ENCODE measurements at places on chromosomes 2 and 18.
A peak's percentile ranks its signal among the peaks of the same experiment; 100 is the strongest.

- DNase-seq: no peak
Observed at GRCh38 chr18:51361130-51361860, 163.8 kb upstream of the MEX3C start.

DNA sequence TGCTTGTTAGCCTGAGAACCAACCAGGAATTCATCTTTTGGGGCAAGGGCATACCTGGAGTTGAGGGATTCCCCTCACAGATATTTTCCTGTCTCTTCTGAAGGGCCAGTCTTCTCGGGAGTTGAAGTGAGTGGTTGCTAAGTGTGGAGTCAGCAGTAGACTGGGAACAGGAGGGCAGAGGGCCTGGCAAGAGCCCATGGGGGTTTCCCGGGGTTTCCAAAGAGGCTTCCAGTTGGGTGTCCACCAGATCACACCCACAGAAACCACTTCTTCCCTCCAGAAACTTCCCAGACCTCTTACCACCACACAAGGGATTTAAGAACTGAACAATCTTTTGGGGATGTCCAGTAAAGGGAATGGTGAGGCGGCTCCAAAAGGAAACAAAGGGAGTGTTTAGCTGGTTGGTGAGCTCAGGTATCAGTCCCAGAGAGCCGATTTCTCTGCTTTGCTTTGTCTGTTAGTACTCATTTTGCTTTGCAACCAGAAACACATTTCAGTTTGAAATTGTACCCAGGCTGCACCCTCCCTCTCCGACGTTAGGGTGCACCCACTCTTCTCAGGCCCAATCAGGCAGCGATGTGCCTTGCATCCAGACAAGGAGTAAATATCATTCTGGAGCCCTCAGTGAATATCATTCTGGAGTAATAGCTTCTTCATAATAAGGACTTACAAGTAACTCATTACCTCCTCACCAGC is 47.5 kb upstream of the SPATS2L start:
- no peak for DNase-seq

- peak; percentile 35 for DNase-seq
Observed at GRCh38 chr2:1769703-1770422, 25.5 kb upstream of the PXDN start.

- DNase-seq: no peak
Observed at GRCh38 chr18:79309614-79310358, 85.9 kb upstream of the NFATC1 start.

DNA sequence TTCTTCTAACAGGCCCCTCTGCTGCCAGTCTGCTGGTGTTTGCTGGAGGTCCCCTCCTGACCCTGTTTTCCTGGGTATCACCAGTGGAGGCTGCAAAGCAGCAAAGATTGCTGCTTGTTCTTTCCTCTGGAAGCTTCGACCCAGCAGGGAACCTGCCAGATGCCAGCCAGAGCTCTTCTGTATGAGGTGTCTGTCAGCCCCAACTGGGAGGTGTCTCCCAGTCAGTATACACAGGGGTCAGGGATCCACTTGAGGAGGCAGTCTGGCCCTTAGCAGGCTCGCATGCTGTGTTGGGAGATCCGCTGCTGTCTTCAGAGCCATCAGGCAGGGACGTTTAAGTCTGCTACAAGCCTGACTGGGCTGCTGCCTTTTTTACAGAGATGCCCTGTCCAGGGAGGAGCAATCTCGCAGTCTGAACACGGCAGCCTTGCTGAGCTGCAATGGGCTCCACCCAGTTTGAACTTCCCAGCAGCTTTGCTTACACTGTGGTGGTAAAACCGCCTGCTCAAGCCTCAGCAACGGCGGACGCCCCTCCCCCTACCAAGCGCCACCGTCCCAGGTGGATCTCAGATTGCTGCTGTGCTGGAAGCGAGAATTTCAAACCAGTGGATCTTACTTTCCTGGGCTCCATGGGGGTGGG is 29.9 kb downstream of the CHCHD5 start:
- DNase-seq: no peak

- no peak for DNase-seq
Observed at GRCh38 chr2:214412679-214413078, 1.8 kb downstream of the VWC2L start.

DNA sequence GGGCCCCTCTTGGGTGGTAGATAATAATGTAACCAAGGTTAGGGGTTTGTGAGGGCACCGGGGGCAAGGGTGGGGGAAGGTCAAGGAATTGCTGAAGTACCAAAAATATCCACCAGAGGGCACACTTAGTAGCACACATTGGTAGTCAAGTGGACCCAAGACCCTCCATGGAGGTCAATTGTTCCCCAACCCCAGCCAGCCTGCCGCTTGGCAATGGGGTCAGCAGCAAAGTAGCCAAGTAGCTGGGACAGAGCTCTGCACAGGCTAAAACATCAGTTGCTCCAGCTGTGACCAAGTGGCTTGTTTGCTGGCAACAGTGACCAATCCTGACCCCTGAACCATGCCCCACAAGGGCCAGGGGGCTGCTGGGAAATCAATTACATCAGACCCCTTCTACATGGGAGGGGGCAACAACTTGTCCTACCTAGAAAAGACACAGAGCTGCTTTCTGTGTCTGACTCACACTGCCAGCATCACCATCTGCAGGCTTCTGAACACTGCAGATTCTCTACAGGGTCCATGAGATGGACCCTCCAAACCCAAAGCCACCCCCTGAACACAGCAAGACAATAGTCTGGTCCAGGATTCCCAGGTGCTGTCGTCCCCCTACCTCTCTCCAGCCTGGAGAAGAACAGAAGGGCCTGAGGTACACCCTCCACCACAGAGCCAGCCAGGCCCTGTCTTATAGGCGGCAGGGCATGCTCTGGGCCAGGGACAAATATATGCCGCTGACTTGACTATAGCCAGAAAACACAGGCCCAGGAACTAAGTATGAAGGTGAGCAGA is 76.0 kb downstream of the EMX1 start:
- DNase-seq: peak; percentile 53

- DNase-seq: no peak
Observed at GRCh38 chr2:128421861-128422311, 103.2 kb upstream of the HS6ST1 start.

DNA sequence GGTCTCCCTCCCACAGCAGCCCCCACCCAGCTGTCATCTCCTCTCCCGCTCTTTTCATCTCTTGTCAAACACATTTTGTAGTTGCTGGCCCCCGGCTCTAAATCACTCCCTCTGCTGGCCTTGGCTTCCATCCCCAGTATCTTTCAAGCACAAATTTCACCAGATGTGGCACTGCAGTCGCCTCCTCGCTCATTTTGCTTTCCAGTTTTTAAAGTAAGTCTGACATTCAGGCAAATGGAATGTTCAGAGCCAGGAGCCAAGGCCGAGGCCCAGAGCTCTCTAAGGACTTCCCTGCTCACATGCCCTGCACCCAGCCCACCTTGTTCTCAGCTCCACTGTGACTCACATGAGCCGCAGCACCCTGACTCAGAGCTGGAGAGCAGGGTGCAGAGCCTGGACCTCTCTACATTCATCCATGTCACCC is 158.4 kb downstream of the GALNT14 start:
- DNase-seq: no peak

- no peak for DNase-seq
Observed at GRCh38 chr18:58991167-58991798, 126.6 kb downstream of the ZNF532 start.

- no peak for DNase-seq
Observed at GRCh38 chr2:127012868-127013267, 94.1 kb downstream of the BIN1 start.

DNA sequence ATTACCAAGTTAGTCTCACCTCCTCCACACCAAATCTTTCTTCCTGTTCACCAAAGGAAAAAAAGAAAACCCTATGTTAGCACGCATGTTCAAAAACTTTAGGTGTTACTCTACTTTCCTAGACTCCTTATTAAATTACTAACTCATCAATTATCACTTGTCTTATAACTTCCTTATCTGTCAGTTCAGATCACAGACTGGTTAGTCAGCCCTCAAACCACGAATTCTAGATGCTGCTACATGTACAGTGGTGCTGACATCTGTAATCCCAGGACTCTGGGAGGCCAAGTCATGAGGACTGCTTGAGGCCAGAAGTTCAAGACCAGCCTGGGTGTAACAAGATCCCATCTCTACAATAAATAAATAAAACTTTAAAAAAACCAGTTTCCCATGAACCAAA is 3.5 kb downstream of the YWHAQ start:
- no peak for DNase-seq

- no peak for DNase-seq
Observed at GRCh38 chr2:192513575-192513974, 318.8 kb upstream of the TMEFF2 start.

- no peak for DNase-seq
Observed at GRCh38 chr2:37742286-37742685, 70.8 kb upstream of the CDC42EP3 start.

GRCh38 chr18:3256693-3257626 is 5.0 kb upstream of the MYL12B start:
- DNase-seq: no peak

DNA sequence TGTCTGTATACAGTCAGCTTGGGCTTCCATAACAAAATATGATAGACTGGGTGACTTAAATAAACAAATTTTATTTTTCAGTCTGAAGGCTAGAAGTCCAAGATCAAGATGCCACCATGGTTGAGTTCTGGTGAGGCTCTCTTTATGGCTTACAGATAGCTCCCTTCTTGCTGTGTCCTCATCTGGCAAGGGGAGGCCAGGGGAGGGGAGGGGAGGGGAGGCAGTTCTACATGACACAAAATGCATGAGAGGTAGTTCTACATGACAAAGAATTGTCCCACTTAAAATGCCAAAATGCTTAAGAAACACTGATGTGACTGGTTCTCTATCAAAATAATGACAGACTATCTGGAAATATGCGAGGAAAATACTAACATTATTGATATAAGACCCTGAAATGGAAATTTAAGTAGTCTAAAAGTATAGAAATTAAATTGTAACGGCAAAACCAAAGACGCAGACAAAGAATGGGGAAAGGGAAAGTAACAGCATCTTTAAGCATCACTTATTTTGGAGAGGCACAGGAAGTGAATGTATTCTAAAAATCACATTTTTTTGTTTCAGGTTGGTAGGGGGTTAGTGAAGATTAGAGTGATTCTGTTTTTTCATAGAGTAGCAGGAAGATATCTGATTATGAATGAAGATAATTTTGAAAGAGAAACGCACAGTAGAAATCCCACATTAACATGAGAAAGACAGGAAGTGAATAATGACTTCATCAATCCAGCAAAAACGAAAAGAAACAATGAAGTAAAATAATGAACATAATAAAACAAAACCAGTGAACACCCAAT is 131.4 kb downstream of the STRN start:
- DNase-seq: no peak

GRCh38 chr2:42092084-42092996 is 44.5 kb downstream of the PKDCC start:
- DNase-seq: no peak

GRCh38 chr18:74597034-74597661 is 522 bp upstream of the ZNF407 start:
- DNase-seq: peak; percentile 62

GRCh38 chr18:63775166-63775730 is at the start of gene SERPINB7:
Gene SERPINB7 (plus strand): TSS chr18:63775418. CDS start chr18:63782373, 6,955 bp downstream.
- DNase-seq: no peak

GRCh38 chr2:40485318-40485717 is 33.4 kb upstream of the SLC8A1 start:
- DNase-seq: no peak

GRCh38 chr18:395456-396250 is 104.8 kb downstream of the COLEC12 start:
- no peak for DNase-seq

DNA sequence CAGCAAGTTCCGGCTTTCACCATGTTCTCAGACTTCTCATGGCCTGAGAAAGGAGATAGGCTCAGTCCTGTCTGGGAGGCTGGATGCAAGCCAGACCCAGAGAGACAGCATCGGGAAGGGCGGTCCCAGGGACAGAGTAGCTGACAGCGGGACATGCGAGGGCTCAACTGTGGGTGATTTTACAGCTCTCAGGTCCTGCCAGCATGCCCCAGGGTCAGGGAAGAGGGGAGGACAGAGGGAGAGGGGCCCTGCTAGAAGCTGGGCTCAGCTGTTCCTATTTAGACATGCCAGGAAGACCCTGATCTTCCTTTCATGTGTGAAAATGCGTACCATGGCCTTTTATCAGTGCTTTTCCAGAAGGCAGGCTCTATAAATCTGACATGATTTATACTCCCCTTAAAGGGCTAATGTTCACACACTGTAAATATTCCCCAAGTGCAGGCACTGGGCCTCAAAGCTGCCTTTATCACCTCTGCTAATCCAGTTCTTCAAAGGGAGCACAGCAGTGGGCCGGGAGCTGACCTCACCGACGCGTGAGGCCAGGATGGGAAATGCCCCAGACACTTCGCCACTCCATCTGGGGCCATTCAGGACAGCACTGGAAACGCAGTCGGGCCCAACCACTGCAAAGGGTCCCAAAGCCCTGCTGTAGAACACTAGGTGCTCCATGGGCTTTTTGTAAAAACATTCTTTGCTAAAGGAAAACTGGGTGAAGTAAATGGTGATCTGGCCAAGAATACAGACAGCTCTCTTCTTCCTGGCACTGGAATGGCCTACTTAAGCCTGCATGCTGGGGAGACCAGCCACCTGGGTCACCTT is 96.1 kb upstream of the LMAN1 start:
- no peak for DNase-seq

DNA sequence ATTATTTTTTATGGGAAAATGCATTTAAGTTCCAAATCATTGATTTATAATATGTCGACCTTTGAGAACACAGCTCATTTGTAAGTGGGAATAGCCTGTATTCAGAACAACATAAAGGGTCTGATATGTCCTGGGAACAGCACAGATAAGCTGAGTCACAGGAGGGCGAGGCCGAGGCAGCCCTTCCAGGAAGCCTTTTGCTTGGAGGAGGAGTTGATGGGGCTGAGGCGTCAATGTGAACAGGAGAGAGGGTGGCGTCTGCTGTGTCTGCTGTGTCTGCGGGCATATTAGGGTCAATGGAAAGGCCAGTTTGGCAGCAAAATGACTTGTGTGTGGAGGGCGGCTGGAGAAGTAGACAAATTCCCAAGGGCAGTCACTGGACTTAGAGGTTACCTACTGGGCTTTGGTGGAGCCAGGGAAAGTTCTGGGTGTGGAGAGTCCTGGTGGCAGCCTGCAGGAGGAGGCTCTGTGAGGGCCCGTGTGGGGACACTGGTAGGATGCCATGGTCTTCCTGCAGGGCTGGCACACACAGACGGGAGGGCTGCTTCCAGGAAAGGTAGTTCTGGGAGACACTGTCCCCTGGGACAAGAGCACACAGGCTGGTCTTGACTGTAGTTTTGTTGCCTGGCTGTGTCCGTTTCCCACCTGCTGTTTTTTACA is 128.1 kb downstream of the GLI2 start:
- DNase-seq: no peak

DNA sequence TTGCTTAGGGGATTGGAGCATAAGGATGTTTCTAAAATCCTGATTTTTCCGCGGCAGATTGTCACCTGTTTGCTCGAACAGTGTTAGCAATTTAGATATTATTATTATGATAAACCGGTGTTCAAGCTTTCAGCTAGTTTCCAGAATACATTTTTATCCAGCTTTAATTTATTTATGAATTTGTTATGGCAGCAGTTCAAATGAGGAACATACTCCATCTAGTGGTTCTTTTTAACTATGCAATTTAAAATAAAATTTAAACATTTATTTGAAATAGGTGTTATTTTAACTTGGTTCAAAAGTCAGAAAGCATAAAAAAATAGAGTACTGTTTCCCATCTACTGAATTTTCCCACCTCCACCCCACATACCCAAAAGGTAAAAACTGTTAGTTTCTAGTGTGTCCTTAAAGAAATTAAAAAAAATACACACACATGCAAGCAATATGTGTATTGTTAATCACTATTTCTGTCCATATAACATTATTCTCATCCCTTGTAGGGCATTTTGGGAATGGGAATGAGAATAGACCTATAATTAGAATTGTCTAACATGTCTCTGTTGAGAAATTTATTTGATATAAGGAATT is 23.2 kb downstream of the ACOXL start:
- peak; percentile 34 for DNase-seq

GRCh38 chr2:98009887-98010760 is 14.4 kb upstream of the TMEM131 start:
- no peak for DNase-seq

- no peak for DNase-seq
Observed at GRCh38 chr2:72914206-72914559, 3.1 kb upstream of the EMX1 start.

All from NCI-H446 (cell line).